Adipose tissue (tissue), 3 donors: ENCODE measurements at places on chromosomes 7 and 10. TPM values are rescaled to one million over a fixed set of nuclear protein-coding genes. Genes with fewer than 3 reads are reported as not detected.

Gene CHN2
- polyA plus RNA-seq: 1.7 TPM

Gene TMEM130
- polyA plus RNA-seq: not detected

Gene TEX47
- not detected for polyA plus RNA-seq

Gene MPP7
- polyA plus RNA-seq: 6.7 TPM

Gene IFIT3
- 18.0 TPM for polyA plus RNA-seq

Gene UNCX
- polyA plus RNA-seq: not detected

Gene CALHM1
- not detected for polyA plus RNA-seq

Gene GATA3
- polyA plus RNA-seq: 1.6 TPM

Gene STAG3
- not detected for polyA plus RNA-seq

Gene GIMAP4
- polyA plus RNA-seq: 31.1 TPM

Gene SPDYE2B
- not detected for polyA plus RNA-seq

Gene CLEC5A
- 0.15 TPM for polyA plus RNA-seq

Gene FAM171A1
- 14.7 TPM for polyA plus RNA-seq

Gene HOXA6
- polyA plus RNA-seq: 0.39 TPM

Gene FAM25A
- polyA plus RNA-seq: not detected
